Osteocyte (in vitro differentiated cells): ENCODE measurements at places on chromosomes 11 and 22. TPM values are rescaled to one million over a fixed set of nuclear protein-coding genes. Genes with fewer than 3 reads are reported as not detected.

DNA sequence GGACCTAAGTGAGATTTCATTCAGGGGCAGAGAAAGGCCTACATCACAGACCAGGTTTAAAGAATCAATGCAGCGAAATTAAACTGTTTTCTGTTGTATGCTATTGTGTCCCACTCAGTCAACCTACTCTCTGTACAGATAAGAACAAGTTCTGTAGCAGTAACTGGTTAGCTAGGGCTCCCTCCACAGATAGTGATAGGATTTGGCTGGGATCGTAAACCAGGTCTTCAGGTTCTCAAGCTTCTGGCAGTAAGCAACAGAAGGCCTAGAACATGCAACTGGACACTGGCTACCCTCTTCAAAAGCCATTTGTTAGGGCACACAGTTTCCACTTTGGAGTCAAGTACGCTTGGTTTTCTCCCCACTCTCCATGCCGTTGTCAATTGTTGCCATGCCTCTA, 69.2 kb downstream of the GDPD4 start:
- peaks cover 24% of the 10 kb centered on the region for H3K27me3 ChIP-seq
- no peaks in the 10 kb centered on the region for H3K36me3 ChIP-seq
- no peak overlapping the region for H3K27ac ChIP-seq
- DNase-seq, result no peak
- no peaks in the 10 kb centered on the region for H3K4me1 ChIP-seq
- H3K4me3 ChIP-seq, result no peak overlapping the region

DNA sequence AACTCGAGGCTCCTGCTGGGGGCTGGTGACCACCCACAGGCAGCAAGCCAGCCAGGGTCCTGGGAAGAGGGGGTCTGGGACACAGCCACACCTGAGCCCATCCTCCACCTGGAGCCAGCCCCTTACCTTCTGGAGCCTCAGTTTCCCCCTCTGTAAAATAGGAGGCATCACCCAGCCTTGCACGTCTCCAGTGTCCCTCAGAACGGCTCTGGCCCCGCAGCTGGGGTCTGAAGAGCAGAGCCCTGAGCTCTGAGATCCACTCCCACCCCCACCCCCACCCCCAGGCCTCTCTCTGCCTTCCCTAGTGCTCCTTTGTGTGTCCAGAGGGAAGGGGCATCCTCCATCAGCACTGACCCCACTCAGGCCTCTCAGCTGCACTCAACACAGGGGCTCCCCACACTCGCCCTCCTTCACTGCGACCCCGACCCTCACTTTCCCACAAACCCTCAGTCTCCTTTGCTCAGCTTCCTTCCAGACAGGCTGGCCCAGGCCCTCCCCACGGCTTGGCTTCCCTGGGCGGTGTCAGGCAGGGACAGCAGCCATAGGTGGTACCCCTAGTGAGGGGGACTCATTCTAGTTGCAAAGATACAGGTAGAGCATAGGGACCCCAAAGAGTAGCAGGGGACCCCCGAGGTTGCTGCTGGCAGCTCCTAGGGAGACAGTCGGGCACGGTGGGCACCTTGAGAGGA, 33.3 kb upstream of the KCNQ1OT1 start:
- H3K4me3 ChIP-seq, result no peak overlapping the region
- H3K4me1 ChIP-seq, result peaks cover 9% of the 10 kb centered on the region
- peaks cover 1% of the 10 kb centered on the region for H3K27me3 ChIP-seq

DNA sequence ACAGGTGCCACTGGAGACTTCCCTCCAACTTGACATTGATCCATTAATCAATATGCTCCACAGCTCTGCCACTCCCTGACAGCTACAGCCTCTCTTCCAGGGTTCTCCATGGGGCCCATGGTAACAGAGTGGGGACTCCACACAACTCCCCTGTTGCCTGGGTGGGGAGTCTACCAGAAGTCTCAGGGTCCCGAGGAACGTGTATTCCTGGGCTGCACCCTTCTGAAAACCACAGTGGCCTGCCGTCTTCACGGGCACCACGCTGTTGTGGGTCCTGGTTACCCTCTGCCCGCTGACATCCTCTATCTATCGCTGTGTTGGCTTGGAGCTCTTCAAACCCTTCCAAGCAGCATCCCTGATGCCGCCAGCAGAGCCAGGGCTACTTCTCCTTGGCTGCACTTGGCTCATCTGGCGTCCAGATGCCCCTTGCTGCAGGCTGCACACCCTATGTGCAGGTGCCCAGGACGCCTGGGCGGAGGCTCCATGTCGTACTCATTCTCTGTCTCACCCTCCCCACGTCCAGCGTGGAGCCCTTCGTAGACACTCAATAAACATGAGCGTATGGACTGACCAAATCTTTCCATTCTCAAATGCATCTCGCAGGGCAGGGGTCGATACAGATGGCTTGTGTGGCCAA, 1341.8 kb downstream of the TBC1D22A start:
- H3K27ac ChIP-seq, result no peak overlapping the region
- H3K4me3 ChIP-seq, result no peak overlapping the region
- H3K27me3 ChIP-seq, result peaks cover 2% of the 10 kb centered on the region
- DNase-seq, result peak; percentile 74
- no peaks in the 10 kb centered on the region for H3K36me3 ChIP-seq
- H3K4me1 ChIP-seq, result no peaks in the 10 kb centered on the region

GRCh38 chr22:27768027-27768653, 33.4 kb downstream of the MN1 start:
- H3K4me3 ChIP-seq, result no peak overlapping the region
- peak overlapping the region; percentile 42 for H3K27ac ChIP-seq
- no peaks in the 10 kb centered on the region for H3K27me3 ChIP-seq
- DNase-seq, result no peak
- peaks cover 43% of the 10 kb centered on the region for H3K4me1 ChIP-seq

GRCh38 chr22:28112190-28112544, 193.1 kb upstream of the PITPNB start:
- no peak overlapping the region for H3K4me3 ChIP-seq
- no peak for DNase-seq
- H3K4me1 ChIP-seq, result peaks cover 41% of the 10 kb centered on the region
- H3K27me3 ChIP-seq, result no peaks in the 10 kb centered on the region

- H3K4me3 ChIP-seq, result peak overlapping the region; percentile 66
- peaks cover 15% of the 10 kb centered on the region for H3K4me1 ChIP-seq
- H3K27me3 ChIP-seq, result peaks cover 22% of the 10 kb centered on the region
- H3K27ac ChIP-seq, result no peak overlapping the region
Observed at GRCh38 chr22:29071261-29072045, 1.4 kb upstream of the KREMEN1 start.

- H3K4me3 ChIP-seq, result no peak overlapping the region
- DNase-seq, result no peak
- H3K4me1 ChIP-seq, result peaks cover 7% of the 10 kb centered on the region
- H3K27me3 ChIP-seq, result peaks cover 2% of the 10 kb centered on the region
- H3K36me3 ChIP-seq, result no peaks in the 10 kb centered on the region
- H3K27ac ChIP-seq, result no peak overlapping the region
Observed at GRCh38 chr11:20132667-20133039, 27.6 kb downstream of the DBX1 start.

- H3K4me3 ChIP-seq, result no peak overlapping the region
- H3K27me3 ChIP-seq, result no peaks in the 10 kb centered on the region
- peaks cover 27% of the 10 kb centered on the region for H3K4me1 ChIP-seq
- no peak overlapping the region for H3K27ac ChIP-seq
Observed at GRCh38 chr22:42313204-42313603, 42.8 kb upstream of the TCF20 start.

GRCh38 chr11:7672276-7672959, 882 bp downstream of the CYB5R2 start:
- H3K27ac ChIP-seq, result peak overlapping the region; percentile 70
- H3K4me1 ChIP-seq, result peaks cover 47% of the 10 kb centered on the region
- no peaks in the 10 kb centered on the region for H3K27me3 ChIP-seq

DNA sequence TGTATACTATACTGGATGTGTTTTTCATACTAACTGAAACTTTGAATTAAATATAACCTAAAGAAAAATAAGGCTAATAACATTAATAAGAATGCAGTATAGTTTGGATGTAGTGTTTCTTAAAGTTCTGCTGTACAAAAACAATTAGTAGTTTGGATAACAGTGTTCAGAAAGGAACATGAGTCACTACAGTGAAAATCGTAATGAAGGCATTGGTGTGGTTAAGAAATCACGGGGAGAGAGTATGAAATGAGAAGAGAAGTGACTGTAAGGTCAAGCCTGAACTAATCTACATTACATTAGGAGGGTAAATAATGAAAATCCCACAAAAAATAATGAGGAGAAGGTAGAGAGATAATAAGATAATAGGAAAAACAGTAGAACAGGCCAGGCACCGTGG, 726.6 kb upstream of the ARHGAP42 start:
- no peaks in the 10 kb centered on the region for H3K36me3 ChIP-seq
- no peak overlapping the region for H3K27ac ChIP-seq
- DNase-seq, result no peak
- no peak overlapping the region for H3K4me3 ChIP-seq

- peaks cover 3% of the 10 kb centered on the region for H3K27me3 ChIP-seq
- H3K4me3 ChIP-seq, result no peak overlapping the region
- H3K4me1 ChIP-seq, result peaks cover 1% of the 10 kb centered on the region
- no peaks in the 10 kb centered on the region for H3K36me3 ChIP-seq
- no peak for DNase-seq
Observed at GRCh38 chr22:37206118-37206840, 6.0 kb downstream of the SSTR3 start.

DNA sequence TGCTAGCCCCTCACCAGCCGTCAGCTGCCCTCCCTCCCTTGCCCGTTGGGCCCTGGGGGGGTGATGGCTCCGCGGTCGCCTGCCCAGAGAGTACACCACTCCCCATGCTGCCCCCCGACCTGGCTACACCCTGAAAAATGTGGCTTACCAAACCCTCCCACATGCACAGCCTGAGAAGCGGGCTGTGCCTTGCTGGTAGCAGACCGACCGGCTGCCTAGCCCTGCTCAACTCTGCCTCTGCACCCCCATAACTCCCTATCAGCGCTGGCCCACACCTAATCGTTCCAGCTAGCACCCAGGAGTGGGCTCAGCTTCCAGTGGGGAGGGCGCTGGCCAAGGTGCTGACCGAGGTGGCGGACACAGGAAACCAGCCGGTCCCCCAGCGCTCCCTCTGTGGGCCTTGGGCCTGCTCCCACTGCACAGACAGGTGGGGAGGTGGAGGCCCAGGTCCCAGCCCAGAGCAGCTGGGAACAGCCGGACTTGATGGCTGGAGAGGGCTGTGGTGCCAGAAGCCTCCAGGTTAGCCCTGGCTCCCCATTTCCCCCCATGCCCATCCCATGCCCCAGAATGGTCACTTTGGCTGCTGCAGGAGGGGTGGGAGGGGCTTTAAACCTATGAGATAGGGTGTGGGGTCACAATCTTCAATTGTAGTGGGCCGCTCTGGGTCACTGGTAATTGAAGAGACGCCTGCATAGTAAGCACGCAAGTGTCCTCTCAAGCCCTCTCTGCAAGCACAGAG, 32.1 kb upstream of the PRODH start:
- H3K36me3 ChIP-seq, result no peaks in the 10 kb centered on the region
- peaks cover 7% of the 10 kb centered on the region for H3K4me1 ChIP-seq
- H3K27ac ChIP-seq, result no peak overlapping the region

GRCh38 chr22:32348031-32348611, 9.5 kb upstream of the RFPL3 start:
- no peaks in the 10 kb centered on the region for H3K36me3 ChIP-seq
- no peak overlapping the region for H3K4me3 ChIP-seq
- H3K27me3 ChIP-seq, result peaks cover 27% of the 10 kb centered on the region
- no peaks in the 10 kb centered on the region for H3K4me1 ChIP-seq
- peak; percentile 64 for DNase-seq

GRCh38 chr22:22079404-22080148, 97.0 kb upstream of the TOP3B start:
- no peaks in the 10 kb centered on the region for H3K36me3 ChIP-seq
- H3K27ac ChIP-seq, result no peak overlapping the region
- peak; percentile 48 for DNase-seq

- peaks cover 73% of the 10 kb centered on the region for H3K4me1 ChIP-seq
- H3K27me3 ChIP-seq, result no peaks in the 10 kb centered on the region
- no peak for DNase-seq
- H3K36me3 ChIP-seq, result no peaks in the 10 kb centered on the region
- H3K27ac ChIP-seq, result peak overlapping the region; percentile 95
- no peak overlapping the region for H3K4me3 ChIP-seq
Observed at GRCh38 chr22:30209642-30210041, 36.9 kb downstream of the LIF start.

DNA sequence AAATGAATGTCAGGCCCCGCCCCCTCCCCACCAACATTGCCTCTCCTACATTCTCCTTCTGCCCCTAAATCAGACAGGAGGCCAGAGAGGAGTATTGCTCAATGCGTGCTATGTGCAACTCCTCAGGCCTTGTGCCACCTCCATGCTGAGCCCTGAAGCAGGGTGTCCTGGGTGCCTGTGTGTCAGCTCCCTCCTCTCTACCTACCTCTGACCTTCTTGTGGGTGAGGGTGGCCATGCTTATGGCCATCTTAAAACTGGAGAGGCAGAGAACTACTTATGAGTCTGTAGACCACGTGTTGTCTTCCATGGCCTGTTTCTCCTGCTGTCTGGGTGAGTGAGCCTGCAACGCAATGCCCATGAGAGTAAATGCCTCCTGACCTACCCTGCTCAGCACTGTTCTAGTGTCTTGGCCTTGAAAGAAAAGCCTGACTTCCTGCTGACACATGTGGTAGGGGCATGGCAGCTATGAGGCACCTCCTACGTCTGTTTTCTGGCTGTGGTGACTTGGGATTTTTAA, 10.5 kb downstream of the MCAM start:
- peaks cover 13% of the 10 kb centered on the region for H3K4me1 ChIP-seq
- peak overlapping the region; percentile 83 for H3K27ac ChIP-seq
- DNase-seq, result no peak
- no peaks in the 10 kb centered on the region for H3K27me3 ChIP-seq
- peaks cover 18% of the 10 kb centered on the region for H3K36me3 ChIP-seq
- no peak overlapping the region for H3K4me3 ChIP-seq

DNA sequence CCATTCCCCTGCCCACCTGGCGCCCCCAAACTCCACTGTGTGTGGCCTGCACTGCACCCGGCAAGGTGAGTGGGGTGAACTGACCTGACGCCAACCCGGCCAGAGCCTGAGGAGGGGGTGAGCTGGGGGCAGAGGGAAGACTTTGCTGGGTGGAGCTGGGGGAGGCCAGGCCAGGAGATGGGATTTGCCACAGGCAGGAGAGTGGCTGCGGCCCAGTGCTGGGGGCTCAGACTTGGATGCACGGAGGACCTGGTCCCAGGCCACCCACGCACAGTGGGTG, 17.8 kb upstream of the FLRT1 start:
- H3K27me3 ChIP-seq, result no peaks in the 10 kb centered on the region
- H3K27ac ChIP-seq, result no peak overlapping the region
- H3K36me3 ChIP-seq, result no peaks in the 10 kb centered on the region
- DNase-seq, result no peak

DNA sequence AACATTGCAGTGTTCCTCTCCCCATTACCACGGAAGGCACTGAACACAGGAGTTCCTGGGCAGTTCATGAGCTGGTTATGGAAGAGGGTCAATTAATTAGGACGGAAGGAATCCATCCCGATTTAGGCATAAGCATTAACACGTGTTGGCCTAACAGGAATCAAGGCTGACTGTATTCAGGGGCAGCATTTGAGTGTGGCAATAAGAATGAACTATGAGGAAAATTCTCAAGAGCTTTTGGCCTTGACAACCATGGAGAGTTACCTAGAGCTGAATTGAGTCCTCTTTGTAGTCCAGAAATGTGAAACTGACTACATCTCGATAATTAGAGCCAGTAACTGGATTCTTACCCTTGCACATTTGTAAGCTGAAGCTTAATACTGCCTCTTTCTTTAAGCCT, 82.4 kb upstream of the CRTAM start:
- no peak overlapping the region for H3K4me3 ChIP-seq
- no peak for DNase-seq
- no peak overlapping the region for H3K27ac ChIP-seq
- peaks cover 3% of the 10 kb centered on the region for H3K4me1 ChIP-seq
- H3K27me3 ChIP-seq, result no peaks in the 10 kb centered on the region

TP53I11 gene
- 137 and 159 TPM in 2 replicates for total RNA-seq

ST3GAL4 gene
- 73.1 and 74.8 TPM in 2 replicates for total RNA-seq

CD3G gene
- not detected in 2 replicates for total RNA-seq

CSNK2A3 gene
- 1.0 and 2.1 TPM in 2 replicates for total RNA-seq

OR51B4 gene
- total RNA-seq, result not detected in 2 replicates

ANO5 gene
- total RNA-seq, result not detected in 2 replicates

DGCR6 gene
- 4.3 and 5.2 TPM in 2 replicates for total RNA-seq

PHOX2A gene
- total RNA-seq, result not detected in 2 replicates

OVOL1 gene
- not detected in 2 replicates for total RNA-seq

PNPLA5 gene
- not detected in 2 replicates for total RNA-seq
